ENCODE measurements at places on chromosomes 1 and 21.

DNA sequence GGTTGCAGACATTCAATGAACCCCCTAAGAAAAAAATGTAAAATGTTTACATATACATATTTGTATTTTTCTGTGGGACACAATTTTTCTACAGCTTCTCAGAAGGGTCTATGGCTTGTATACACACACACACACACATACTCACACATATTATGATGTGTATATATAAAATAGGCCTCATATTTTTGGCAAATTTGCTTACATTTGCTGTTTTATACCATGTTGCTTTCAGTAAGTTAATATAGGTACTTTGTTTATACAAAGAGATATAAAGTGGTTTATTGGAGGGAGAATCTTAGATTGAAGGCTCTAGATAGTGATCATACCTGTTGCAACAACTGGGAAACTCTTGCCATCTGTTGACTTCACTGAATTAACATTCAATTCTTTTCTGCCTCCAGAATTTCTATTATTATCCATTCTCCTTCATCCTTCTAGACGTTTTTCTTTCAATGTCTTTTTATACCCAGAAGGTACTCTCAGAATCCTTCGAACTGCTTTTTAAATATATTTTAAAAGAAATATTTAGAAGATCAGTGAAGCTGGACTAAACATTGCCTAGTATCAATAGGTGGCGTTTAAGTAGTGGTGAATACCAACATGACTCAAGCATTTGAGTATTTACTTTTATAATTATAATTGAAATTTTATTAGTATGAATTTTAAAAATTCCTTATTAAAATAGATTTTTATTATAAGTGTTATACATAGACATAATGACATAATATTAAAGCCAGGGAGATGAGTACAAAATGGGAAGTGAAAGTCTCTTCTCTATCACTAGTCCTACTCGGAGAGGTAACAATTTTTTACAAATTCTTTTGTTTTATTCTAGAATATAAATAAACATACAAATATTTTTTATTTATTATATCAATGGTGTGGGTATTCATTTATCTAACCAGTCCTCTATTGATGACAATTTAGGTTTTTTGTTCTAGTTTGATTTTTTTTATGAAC is 10.2 kb downstream of the CD55 start:
- DNase-seq = no peak

GRCh38 chr1:220991959-220992704 is 112.9 kb downstream of the HLX start:
- DNase-seq = no peak

DNA sequence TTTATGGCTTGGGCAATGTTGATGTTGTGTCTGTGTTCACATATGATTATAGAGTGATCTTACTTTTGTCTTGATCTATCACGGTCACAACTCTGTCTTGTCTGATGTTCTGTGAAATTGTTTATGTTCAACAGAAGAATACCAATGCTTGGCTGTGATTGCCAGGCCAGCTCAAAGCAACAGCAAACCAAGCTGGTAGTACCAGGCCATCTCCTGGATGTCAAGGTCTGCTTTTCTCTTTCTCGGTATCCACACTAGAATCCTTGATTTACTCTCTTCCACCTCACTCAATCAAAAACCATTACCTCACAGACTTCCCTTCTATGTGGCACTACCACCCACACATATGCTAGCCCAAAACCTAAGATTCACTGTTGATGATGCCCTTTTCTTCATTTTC is 1.3 kb upstream of the CDC7 start:
- no peak for DNase-seq

DNA sequence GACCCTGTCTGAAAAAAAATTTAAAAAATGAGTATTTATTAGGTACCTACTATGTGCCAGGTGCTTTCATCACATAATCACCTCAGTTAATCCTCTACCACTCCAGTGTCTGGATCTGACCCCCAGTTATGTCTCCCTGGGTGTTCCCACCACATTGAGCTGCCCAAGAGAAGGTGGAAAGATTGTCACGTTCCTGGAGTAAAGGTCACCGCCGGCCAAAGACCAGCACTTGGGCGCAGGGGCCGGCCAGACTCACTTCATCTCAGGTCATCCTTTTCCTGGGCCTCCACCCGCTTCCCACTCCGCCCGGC is 714 bp downstream of the PYCR2 start:
- DNase-seq = no peak

- no peak for DNase-seq
These were observed 4.4 kb downstream of the PACC1 start for GRCh38 chr1:212410231-212410820.

DNA sequence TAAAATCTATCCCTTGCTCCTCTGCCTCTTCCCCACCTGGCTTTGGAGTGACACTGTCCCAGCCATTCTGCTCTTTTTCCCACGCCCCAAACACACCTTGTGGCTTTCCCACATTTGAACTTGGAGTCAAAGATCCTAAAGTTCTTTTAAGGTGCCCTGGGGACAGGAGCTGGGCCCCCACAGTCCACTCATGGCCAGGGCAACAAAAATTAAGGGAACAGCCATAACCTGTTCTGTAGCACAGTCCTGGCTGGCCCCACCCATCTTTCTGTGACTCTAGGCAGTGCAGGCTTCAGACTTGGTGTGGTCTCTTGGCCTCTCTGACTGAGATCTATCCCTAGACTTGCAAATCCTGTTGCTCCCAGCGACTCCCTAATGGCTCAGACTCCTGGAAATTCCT is 143.0 kb upstream of the MAGI3 start:
- DNase-seq = no peak

GRCh38 chr21:44010429-44010828 is 1.7 kb upstream of the TRAPPC10 start:
- DNase-seq = no peak

GRCh38 chr1:110228381-110228780 is 18.3 kb downstream of the KCNC4 start:
- DNase-seq = no peak

DNA sequence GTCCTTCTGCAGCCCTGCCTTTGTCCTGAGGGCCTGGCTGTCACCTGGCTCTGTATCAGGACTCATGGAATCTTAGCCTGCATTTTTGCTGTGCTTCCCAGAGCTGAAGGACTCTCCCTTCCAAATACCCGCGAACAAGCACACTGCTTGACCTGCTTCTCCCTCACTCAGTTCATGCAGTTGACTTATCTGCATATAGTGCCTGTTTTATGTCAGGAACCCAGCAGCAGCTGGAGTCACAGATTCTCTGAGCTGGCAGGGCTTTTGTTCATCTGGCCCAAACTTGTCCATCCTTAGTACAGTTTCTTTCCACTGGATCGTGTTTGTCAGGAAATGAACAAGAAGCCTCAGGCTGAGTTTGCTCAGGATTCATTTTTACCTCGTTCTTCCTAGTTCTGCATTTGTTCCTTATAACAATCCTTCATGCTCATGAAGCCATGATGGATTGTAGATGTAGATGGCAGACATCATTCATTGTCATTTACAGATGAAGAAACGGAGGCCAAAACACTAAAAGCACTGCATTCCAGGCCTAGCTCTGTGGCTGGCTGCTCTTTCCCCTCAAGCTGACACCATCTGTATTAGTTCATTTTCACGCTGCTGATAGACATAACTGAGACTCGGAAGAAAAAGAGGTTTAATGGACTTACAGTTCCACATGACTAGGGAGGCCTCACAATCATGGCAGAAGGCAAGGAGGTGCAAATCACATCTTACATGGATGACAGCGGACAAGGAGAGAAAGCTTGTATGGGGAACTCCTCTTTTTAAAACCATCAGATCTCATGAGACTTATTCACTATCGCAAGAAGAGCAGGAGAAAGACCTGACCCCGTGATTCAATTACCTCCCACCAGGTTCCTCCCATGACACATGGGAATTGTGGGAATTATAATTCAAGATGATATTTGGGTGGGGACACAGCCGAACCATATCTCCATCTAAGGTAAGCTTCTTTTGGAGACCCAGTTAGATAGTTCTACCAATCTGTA is 150.9 kb downstream of the HIVEP3 start:
- no peak for DNase-seq

GRCh38 chr1:115496904-115497527 is 144.8 kb upstream of the VANGL1 start:
- DNase-seq = no peak

DNA sequence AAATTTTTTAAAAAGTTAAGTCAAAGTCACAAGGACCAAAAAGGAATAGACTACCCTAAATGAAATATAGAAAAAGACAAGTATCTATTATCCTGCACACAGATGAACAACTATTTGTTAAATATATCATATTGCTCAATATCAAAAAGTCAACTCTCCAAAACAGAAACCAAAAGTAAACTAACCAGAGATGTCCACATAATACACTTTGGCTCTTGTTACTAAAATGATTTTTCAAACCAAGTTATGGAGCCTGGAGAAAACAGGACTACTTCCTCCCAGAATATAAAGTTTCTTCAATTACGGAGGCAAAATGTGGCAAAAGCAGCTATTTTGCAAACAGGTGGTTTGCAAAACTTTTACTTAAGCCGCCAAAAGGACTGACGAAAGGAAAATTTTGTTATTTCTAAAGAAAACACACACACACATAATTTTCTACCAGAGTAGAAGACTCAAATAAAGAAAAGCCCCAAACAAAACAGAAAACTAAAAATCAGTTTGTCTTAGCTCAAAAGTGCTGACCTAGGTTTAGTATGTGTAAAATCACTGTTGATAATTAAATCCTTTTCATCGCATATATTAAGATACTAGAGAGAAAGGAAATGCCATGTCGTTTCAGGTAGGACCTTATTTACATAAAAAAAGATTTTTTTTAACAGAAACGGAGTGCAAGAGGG is 1.1 kb downstream of the DPYD start:
- DNase-seq = no peak

DNA sequence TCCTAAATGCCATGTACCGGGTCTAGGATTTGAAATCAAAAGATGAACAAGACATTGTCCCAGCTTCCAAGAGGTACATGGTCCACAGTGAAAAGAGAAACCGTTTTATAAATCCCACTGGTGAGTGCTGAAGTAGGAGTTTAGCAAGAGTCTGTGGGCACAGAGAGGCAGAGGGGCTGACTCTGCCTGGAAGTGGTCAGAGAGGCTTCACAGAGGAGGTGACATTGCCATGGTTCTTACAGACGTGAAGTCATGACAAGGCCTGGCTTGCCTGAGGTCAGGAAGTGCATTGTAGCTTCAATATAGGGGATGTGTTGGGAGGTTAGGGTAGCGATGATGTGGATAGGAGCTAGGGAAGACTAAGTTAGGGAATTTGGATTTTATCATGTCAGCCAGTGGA is 28.4 kb downstream of the MAPKAPK2 start:
- DNase-seq = no peak

DNA sequence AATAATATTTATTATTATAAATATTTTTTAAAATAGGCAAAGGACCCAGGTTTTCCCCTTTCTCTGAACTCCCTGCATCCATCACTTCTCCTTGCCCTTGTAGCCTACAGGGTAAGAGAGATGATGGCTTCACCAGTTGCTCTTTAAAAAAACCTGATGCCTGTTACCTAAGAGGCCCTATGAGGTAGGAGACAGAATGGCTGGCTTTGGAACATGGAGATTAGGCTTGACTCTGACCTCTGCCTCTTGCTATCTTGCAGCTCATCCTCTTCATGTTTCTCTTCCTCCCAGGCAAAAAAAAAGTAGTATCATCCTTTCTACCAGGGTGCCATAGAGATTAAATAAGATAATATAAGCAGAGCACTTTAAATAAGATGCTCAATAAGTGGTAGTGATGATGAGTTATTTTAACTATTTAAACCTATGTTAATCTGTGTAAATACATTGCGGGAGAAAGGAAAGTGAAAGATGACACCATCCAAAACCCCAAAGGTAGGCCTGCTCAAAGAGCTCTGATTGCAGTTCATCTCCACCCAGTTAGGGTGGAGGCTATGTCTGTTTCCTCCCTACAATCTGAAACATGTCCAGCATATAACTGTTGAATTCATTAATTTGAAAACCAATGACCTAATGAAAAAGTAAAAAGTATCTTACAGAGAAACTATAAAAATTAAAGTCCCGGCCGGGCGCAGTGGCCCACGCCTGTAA is 51.8 kb downstream of the RGS2 start:
- no peak for DNase-seq

DNA sequence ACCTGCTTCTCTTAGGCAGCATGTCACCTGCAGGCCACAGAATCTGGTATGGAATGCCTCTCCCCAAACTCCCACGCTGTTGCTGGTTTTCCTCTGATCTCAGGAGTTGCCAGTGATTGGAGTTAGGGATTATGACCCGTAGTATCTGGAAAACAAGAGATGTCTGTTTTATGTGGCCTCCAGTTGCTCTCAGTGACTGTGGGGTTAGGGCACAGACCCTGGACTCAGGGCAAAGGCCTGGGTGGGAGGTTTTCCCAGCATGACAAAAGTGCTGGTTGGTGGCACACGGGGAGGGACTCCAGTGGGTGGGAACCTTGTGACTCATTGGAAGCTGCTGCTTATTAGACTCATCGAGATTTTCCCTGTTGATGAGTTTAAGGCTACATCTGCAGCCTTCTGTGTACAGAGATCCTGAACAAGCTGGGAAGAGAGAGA is at the start of gene NR1I3:
NR1I3 (minus strand) TSS at position 165 of the 435 bp plus-strand sequence. CDS start 1,638 bp downstream, outside the sequence.
- DNase-seq = no peak

DNA sequence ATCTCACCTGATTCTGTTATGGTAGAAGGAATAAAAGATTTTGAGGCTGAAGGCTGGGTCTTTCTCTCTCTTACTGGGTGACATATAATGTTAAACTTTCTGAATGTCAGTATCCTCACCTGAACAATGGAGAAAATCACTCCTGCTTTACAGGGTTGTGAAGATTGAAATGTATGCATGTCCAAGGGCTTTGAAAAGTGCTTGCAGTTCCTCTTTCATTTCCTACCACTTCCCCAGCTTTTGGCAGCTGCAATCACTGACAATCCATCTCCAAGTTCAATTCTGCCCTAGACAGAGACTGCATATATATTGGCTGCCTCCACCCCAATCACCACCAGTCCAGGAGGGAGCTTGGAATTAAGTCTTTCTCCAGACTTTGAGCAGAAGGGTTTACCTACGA is 39.8 kb downstream of the FAM78B start:
- DNase-seq = no peak

DNA sequence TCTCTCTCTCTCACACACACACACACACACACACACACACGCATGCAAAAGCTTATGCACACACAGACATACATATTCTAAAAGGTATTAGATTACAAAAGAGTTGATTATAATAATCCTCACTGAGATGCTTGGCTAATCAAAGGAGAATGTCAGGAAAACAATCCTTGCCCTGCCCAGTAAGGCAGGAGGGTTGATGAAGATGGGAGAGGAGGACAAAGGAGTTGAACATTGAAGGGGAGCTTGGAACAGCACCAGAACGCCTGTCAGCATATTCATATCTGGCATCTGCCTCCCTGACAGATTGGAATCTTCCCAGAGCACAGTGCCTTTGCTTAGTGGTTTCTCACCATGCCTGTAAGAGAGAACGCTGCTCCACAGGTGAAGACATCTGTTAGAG is 68.6 kb upstream of the PALMD start:
- no peak for DNase-seq
